Osteocyte (in vitro differentiated cells): ENCODE measurements at places on chromosomes 12 and 14. TPM values are rescaled to one million over a fixed set of nuclear protein-coding genes. Genes with fewer than 3 reads are reported as not detected.

- no peak for DNase-seq
Observed at GRCh38 chr12:17841496-17841895, 248.5 kb downstream of the RERGL start.

GRCh38 chr14:92565040-92565717, 51.6 kb downstream of the RIN3 start:
- no peak for DNase-seq

- DNase-seq = no peak
Observed at GRCh38 chr12:91833780-91834359, 311.8 kb downstream of the BTG1 start.

Gene SLC25A21
- 0.56 and 1.2 TPM in 2 replicates for total RNA-seq

- no peak for DNase-seq
Observed at GRCh38 chr14:77505031-77505430, 6.4 kb upstream of the ISM2 start.

Gene NEUROD4
- not detected in 2 replicates for total RNA-seq

DNA sequence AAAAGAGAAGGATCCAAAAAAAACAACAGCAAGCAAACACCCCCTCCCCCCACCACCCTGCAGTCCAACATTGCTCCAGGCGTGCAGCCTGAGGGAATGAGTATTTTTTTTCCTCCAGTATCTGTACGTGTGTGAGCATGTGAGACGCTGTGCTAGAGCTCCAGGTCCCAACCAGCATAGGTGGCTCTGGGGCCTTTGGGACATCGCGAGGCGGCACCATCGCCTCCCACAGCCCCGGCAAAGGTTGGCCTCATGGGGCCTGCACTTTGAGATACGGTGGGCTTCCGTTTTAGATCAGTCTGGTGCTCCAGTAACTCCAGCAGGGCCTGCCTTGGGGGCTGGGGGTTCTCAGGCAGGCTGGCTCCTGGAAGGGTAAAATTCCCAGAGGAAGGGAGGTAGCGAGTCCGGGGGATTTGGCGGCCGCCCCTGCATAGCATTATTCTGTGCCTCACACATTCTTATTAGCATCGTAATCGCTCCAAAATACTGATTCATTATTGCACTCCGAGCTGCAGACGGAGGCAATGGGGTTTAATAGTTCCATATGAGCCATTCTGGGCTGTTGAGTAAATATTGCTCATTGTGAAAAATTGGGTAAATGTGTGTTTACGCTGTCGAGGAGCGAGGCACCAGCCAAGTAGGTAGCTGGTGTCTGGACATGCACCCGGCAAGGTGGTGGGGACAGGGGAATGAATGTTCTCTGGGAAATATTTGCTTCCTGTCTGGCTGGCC, 143.1 kb upstream of the MYL2 start:
- no peak for DNase-seq

DNA sequence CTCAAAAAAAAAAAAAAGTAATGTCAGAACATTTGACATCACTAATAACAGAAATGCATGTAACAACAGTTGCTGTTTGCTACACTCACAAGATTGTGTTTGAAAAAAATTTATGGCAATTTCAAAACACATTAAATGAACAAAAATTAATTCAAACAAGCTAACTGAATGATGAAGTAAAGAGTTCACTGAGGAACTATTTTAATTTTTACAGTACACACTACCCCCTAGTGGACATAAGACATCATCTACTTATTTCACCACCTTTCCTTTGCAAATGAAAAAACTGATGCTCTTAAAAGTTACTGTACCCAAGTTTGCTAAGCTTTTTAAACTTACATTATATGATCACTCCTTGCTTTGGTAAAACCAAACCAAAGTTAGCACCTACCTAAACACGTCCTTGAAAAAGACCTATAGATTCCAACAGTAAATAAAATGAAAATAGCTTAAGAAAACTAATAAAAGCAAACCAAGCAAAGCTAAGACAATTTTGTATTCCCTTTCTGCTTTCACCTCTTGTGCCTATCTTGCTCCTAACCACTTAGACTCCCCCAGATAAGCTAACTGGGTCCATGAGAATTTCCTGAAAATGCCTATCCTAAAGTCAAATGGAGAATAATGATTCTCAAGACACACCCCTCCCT, 22.2 kb downstream of the UBE2N start:
- no peak for DNase-seq
